ENCODE measurements at places on chromosomes 2 and 18.

DNA sequence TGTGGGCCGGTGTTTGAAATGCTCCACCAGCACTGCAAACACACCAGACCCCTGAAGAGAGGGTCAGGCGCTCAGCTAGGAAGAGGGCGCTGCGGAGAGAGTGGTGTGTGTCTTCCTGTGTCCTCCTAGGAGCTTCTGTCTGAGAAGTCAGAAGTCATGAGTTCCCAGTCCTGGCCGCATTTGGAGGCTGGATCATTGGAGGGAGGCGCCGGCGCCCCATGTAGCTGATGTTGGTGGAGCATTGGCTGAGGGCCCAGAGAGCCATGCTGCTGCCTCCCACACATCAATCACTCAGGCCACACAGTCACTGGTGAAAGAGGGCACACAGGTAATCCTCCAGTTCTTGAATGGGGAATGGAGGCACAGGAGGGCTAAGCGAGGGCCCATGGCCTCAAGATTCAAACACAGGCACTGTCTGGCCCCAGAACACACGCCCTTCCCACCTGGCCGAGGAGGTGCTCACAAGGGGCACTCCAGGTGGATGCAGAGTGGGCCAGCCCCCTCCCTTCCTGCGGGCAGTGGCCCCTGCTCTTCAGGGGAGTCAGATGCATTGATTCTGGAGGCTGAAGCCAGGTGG is 66.3 kb downstream of the RRM2 start:
- no peak for DNase-seq

- no peak for DNase-seq
Observed at GRCh38 chr18:31401156-31402025, 24.8 kb downstream of the DSG4 start.

- no peak for DNase-seq
Observed at GRCh38 chr2:105731511-105731910, 13.2 kb upstream of the NCK2 start.

GRCh38 chr18:23718243-23718720 is 29.0 kb downstream of the LAMA3 start:
- DNase-seq, result no peak

DNA sequence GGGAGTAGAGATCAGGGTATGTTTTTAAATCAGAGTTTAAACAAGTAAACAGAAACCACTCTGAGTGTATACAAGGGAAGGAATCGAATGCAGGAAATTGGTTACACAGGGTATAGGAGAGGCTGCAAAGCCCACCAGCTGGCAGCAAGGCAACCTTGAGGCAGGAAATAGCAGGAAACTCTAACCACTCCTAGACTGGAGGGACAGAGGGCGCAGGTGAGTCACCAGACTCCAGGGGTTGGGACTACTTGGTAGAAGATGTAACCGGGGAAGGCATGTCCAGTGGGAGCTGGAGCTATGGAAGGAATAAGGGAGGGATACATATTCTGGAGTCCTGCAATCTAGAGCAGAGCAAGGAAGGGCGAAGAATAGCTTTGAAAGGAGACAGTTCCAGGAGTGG is 152.3 kb downstream of the MEIS1 start:
- no peak for DNase-seq

DNA sequence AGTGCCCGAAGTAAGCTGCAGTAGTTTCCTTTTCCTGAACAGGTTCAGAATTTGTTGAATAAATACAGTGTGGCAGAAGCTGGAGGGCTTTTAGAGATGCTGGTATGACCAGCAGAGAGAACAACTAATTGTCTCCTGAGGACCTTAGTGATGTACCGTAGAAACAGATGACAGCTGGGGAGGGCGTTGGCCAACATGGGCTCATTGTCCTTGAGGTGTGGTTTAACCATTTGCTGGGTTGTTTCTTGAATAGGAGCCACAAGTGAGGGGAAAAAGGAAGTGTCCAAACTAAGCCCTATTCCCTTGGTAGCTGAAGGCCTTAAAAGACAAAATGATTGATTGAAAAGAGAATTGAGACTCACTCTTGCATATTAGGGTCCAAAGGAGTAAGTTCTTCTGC is 11.7 kb upstream of the FAM228A start:
- DNase-seq, result no peak

GRCh38 chr2:26237868-26238267 is 6.6 kb downstream of the HADHA start:
- no peak for DNase-seq

DNA sequence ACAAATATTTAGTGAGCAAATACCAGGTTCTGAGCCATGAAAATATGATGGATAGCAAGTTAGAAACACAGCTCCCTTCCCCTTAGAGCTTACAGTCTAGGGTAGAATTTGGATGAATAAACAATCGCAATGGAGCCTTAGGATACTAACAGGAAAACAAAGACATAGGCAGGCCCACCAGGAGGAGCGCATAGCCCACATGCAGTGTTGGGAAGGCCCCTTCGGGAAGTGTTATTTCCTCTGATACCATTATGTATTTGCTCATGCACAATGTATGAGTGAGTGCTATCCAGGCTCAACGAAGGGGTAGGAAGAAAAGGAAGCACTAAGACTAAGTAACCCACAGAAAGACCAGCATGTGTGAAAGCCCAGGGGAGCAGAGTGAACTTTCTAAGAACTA is 54.0 kb downstream of the RAB27B start:
- no peak for DNase-seq
